ENCODE measurements at places on chromosomes 7 and 10.

DNA sequence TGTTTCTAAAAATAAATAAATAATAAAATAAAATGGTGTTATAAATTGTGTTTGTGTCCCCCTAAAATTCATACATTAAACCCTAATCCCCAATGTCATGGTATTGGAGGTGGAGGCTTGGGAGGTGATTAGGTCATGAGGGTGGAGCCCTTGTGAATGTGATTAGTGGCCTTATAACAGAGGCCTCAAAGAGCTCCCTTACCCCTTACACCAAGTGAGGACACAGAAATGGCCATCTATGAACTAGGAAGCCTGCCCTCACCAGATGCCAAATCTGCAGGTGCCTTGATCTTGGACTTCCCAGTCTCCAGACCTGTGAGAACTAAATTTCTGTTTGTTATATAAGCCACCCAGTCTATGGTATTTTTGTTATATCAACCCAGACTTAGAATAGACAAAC lies 738.7 kb downstream of the PARD3 start:
- no peak for DNase-seq

GRCh38 chr7:27753863-27754262 lies 13.9 kb downstream of the TAX1BP1 start:
- DNase-seq = no peak

DNA sequence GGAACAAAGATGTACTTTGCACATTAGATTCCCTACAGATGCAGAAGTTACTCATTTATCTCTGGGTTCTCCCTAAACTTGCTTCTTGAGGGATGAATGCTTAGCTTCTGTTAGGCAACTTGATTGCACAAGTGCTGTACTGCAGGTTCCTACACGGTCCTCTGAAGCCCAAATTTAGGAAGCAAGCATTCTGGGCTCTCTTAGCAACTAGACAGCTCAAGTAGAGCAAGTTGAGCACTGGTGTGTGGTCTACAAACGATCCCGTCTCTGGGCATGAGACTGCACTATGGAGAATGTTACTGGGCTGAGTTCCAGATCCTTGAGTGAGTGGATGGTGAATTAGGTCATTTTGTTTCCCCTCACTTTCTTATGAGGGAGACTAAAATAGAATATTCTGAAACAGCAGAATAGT lies 14.3 kb downstream of the SEMA3D start:
- no peak for DNase-seq

- DNase-seq = no peak
Measured at GRCh38 chr7:42688056-42688371, 223.9 kb downstream of the C7orf25 start.
